ENCODE measurements at places on chromosomes 5 and 9.

DNA sequence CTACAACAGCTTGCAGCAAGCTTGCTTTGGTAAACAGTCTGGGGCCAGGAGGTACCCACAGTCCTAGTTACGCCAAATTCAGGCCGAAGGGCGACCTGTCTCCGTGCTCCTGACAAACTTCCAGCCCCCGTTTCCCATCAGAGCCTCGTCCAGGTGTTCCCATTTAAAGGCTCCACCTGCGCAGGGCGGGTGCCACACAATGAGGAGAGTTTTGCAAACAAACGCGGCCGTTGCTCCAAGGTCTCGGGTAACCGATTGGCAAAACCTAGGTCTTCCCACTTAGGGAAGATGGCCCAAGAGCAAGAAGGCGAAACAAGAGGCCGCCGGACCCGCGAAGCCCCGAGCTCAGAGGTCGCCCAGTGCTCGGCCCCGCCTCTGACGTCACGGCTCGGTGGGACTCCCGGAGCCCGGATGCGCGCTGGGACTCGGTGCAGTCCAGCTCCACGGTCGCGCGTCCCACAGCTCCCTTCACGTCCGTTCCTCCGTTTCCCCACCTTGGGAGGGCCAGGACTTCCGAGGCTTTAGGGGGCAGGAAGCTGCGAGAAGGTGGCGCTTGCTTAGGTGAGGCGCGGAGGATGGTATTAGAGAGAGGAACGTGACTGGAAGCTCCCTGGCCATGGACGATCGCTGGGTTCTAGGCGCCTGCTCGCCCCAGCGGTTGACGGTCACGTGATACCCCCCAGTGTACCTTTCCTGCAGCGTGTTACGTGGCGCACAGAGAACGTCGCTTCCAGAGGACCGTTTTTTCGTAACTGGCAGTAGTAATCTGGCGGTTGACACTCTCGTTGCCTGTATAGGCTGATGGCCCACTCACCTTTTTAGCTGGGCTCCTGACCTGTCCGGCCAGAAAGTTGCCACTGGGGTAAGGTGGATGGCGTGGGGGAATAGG lies 41.8 kb upstream of the KDM4C start:
- DNase-seq = peak; percentile 53

- DNase-seq = no peak
Measured at GRCh38 chr5:45411971-45412612, 284.1 kb downstream of the HCN1 start.

DNA sequence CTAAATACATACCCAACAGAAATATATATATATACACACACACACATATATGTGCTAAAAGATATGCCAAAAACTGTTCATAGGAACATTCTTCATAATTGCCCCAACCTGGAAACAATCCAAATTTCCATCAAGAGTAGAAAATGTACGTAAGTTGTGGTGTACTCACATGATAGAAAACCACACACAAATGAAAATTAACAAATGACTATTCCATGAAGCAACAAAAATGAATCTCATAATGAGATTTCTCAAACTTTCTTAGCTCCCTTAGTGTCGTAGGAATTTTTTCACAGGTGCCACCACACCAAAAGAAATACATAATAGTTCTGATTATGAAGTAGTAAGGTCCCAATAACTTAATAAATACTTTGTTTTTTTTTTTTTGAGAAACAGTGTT lies 7.8 kb downstream of the ATP10B start:
- DNase-seq = no peak

- DNase-seq = no peak
Measured at GRCh38 chr5:78893940-78894677, 91.0 kb downstream of the ARSB start.

- no peak for DNase-seq
Measured at GRCh38 chr5:150636391-150637244, 3.8 kb upstream of the SYNPO start.

GRCh38 chr5:174235221-174236011 lies 189.9 kb downstream of the NSG2 start:
- DNase-seq = peak; percentile 40

DNA sequence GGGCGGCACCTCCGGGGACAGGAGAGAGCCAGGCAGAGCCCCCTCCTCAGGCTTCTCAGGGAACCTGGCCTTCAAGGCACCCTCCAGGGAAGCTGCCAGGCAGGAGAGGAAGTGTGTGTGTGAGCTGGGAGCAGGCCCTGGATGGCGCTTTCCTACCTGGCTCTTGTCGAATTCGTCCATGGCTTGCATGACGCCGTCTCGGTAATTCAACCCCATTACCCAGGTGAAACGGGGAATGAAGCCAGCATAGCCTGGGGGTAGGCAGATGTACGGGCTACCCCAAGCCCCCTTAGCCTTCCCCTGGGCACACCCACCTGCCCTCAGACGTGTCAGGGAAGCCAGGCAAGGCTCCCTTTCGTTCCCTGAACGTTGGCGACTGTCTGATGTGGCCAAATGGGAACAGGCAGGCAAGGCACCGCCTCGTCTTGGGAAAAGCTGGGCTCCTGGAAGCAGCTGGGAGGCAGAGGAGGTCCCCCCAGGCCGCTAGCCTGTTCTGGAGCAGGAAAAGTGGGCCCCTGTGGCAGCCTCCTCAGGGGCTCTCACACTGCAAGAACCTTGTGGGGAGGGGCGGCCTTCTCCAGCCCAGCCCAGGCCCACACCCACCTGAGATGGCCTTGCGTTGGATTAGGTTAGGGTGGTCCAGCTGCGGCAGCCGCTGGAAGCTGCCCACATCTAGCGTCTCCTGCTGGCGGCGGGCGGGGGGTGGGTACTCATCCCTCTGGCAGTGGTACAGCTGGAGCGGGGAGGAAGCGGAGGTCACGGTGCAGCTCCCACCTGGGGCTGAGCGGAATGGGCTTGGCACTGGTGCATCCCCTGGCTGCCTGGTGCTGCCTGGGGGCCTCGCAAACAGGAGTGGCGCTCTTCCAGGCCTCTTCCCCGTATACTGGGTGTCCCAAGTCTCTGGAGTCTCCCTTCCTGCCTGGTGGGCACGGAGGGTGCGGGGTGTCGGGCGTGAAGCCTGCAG lies 3.7 kb downstream of the TUBB4B start:
- no peak for DNase-seq

DNA sequence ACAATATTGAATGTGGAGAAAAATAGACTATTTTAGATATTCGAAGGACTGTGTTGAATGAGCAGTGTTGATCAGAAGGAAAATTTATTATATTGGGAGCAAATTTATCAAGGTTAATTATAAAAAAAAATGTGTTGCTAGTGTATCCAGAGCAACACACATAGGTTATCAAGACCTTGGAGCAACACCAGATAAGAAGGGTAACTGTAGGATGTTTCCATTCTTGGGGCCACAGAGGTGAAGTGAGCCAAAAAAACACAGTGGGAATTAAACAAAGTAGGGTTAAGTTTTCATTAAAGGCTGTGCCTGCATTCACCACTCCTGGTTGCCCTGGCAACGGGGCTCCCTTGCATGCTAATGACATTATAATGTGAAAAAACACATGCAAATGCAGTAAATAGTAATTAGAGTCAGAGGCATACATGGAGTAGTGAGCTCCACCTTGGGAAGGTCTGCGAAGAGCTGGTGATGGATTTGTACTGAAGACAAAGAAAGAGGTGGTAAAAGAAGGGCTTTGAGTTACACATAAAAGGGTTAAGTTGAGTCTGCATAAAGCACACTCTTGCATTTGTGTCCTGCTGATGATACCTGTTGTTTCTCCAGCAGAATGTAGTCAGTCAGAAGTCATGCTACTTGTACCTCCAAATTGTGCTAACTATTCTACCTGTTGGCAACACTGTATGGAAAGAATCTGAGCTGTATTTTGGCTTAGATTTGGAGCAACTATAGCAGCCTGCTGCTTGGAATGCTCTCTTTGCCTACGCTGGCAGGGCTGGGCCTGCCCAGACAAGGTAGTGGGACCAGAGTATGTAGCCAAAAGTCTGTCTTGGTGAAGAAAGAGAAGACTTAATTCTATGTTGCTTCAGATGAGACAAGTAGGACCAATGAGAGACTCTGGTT lies 59.6 kb downstream of the ATG10 start:
- DNase-seq = no peak

GRCh38 chr9:94182532-94182931 lies 76.6 kb upstream of the ZNF169 start:
- DNase-seq = no peak

DNA sequence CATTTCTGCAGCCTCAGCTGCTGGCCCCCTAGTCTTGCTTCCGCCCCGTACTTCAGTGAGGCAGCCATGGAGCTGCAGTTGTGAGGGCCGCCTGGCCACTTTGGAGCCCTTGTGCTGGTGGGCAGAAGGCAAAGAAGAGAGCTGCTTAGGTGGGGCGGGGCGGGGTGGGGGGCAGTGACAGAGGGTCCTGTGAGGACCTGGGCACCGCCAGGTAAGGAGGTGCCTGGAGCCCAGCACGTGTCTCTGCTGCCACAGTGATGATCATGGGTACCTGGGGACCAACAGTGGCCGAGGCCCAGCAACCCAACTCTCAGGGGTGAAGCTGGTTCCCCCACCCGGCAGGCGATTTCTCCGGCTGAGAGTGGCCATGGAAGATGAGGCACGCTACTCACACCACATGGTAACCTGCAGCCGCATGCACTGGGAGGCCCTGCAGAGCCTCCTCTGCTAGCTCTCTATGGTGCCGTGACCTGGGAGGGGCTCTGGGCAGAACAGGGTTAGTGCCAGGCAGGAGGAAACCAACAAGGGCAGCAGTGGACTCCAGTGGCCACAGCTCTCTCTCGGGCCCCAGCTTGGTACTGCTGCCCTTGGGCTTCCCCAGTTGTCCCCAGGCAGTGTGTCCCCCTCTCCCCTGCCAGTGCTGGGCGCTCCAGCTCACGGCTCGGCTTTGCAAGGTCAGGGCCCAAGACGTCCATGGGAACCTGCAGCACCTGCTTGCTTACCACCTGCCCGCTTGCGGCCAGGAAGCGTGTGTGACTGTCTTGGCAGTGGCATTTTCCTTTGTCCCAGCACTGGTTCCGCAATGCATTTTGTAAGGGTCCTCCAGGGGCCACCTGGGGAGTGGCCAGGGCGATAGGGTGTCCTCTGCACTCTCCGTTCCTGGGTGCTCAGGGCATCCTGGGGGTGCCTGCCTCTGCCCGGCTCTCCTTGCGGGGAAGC lies 24.0 kb downstream of the NDUFS6 start:
- no peak for DNase-seq

GRCh38 chr5:121378046-121378445 lies 473.6 kb upstream of the FTMT start:
- DNase-seq = no peak

GRCh38 chr5:150411245-150411979 lies 1.3 kb downstream of the CD74 start:
- no peak for DNase-seq

DNA sequence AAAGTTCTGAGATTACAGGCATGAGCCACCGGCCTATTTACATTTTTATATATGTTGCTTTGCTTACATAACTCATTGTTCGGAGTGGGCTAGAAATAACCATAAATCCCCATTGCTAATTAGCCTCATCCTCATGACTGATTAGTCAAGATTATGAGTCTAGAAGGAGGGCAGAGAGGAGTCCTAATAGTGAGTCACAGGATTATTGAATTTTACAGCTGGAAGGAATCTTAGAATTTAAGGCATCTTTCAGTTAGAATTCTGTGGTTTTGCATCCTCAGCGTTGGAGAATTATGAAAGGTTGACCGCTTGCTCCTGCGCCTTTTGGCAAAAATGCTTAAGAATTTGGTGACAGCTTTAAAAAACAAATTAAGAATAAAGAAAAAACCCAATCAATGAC lies 2.6 kb upstream of the PBX3 start:
- DNase-seq = no peak

DNA sequence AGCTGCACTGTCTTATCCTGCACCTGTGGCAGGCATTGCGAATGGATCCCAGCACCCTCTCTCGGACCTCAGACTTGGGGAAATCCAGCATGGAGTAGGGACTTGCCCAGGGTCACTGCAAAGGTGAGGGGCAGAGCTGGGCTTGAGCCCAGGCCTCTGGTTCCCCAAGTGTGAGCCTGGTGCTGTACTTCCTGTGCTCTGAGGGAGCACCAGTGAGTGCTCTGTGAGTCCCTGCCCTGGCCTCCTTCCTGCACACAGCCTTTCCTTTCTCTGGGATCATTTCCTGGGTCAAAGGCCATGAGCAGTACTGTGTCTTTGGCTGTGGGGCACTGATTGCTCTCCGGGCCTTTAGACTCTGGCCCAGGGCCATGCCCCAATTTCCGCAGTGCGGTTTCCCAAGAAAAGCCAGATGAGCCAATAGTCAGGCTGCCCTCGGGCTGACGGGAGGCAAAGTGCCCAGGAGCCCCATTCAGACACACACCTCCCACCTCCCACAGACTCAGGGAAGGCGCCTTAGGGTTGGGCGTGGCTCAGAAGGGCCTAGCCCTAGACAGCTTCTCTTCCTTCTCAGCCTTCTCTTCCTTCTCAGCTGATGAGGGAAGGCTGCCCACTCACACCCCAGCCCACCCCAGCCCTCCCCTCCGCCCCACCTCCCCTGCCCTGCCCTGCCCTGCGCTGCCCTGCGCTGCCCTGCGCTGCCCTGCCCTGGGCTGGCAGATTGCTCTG lies 23.3 kb upstream of the TRIM14 start:
- no peak for DNase-seq

DNA sequence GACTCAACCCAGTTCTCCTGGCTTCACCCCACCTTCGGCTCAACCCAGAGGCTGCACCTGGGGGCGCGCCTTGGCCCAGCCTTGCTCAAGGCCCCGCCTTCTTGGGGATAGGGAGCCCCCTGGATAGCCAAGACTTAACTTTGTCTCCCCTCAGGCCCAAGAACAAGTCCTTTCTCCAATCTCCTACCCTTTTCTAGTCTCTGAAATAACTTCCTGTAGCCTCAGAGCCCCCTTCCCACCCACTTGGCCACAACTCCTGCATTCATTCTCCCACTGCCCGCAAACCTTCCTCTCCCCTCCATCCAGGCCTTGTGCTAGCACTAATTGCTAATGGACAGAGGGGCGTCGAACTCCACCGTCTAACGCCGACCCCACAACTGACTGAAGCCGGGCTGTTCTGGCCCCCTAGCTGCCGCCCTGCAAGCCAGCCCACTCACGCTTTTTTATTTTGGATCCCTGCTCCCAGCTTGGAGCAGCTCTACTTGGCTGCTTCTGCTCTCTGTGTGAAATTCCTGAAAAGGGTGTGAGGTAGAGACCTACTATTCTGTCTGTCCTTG lies 579 bp upstream of the ASTN2 start:
- DNase-seq = peak; percentile 48

DNA sequence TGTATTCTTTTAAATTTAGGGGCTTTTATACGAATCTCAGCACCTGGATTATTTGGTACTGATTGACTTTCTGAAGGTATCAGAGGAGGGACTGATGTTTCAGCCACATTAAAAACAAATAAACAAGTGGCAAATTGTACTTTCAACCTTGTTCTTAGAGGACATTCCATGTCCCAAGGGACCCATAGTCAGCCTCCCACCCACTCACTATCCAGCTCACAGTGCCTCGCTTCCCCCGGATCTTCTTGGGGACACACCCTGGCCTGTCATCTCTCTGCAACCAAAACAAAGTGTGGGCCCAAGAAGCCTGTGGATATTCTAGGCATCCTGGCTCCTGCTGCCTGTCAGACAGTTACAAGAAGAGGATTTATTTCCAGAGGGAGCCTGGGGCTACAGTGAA lies 8.8 kb upstream of the BOD1 start:
- DNase-seq = no peak

Measured in head of caudate nucleus (tissue), 42 donors.